Fibroblast of the aortic adventitia (primary cell): ENCODE measurements at places on chromosomes 7 and 10. TPM values are rescaled to one million over a fixed set of nuclear protein-coding genes. Genes with fewer than 3 reads are reported as not detected.

DNA sequence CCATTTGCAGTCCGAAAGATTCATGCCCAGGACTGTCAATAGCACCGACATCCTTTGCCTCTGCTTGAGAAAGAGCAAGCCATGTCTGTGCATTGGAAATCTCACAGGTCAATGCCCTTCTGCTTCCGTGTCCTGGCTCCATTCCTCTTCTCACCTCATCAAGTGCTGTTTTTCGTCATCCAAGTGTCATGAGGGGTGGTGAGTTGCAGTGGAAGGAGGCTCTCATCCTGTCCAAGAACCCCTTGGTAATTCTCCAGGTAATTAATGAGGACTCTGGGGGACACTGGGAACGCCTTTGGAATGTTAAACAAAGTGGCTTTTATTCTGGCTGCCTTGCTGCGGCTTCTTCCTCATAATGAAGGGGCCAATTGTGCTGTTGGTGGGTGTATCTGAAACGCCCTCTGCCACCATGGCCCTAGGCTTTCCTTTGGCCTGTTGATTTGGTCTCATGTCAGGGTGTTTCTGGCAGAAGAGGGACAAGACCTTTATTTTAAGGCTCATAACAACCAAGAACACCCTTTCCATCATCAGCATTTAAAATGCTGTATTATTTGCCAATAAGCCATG lies 57.7 kb downstream of the PPP1R3C start:
- DNase-seq: no peak

DNA sequence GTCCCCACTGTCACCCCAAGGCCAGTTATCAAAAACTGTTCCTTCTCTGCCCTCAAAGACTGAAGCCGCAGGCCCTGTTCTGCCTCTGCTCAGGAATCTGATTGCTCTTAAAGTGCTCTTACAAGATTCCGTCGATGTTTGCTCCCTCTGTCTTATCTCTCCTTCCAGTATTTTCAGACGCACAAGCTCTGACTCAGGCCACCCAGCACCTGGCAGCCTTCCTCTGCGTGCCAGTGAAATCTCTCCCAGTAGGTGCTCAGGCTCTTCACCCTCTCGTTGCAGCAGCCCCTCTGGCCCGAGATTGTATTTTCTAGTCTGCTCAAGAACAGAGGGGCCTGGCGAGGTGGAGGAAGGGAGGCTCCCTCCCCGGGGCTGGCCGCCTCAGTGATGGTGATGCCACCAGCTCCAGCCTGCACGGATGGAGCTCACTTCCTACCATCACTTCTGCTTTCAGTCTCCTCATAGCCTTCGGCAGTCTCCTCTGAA lies 276.2 kb downstream of the USP6NL start:
- DNase-seq: peak; percentile 47

DNA sequence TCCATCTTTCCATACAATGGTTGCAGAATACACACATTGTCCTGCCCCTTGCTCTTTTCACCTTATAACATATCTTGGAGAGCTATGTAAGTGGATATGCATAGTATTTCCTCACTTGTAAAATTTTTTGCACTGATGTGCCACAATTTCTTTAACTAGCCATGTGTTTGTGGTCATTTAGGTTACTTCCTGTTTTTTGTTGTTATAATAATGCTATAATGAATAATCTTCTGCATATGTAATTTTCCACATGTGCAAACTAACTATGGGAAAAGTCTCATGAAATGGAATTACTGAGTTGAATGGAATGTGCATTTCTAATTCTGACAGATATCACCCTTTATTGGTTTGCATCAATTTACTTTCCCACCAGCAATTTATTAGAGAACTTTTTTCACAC lies 2.8 kb downstream of the TAS2R41 start:
- no peak for DNase-seq

DNA sequence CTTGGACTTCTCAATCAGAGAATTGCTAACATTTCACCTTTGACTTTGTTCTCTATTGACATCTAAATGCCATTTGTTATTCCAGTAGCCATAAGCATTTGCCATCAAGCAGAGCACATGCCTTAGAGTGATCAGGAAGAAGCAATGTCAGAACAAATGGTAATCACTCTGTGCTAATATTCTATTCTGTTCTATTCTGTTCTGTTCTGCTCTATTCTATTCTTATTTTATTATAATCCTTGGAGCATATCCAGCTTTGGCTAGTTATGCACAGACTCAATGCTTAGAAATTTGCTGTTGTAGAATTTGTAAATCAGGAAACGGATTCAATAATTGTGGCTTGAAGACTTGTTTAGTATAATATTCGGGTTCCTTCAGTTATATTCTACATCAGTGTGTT lies 175.4 kb downstream of the EXOC4 start:
- DNase-seq: no peak

The NKX1-2 gene
- not detected in 2 replicates for total RNA-seq

- no peak for DNase-seq
Observed at GRCh38 chr7:63054191-63054661, 944.4 kb upstream of the ZNF722 start.

GRCh38 chr7:89798599-89798996 lies 355.7 kb upstream of the STEAP1 start:
- no peak for DNase-seq

DNA sequence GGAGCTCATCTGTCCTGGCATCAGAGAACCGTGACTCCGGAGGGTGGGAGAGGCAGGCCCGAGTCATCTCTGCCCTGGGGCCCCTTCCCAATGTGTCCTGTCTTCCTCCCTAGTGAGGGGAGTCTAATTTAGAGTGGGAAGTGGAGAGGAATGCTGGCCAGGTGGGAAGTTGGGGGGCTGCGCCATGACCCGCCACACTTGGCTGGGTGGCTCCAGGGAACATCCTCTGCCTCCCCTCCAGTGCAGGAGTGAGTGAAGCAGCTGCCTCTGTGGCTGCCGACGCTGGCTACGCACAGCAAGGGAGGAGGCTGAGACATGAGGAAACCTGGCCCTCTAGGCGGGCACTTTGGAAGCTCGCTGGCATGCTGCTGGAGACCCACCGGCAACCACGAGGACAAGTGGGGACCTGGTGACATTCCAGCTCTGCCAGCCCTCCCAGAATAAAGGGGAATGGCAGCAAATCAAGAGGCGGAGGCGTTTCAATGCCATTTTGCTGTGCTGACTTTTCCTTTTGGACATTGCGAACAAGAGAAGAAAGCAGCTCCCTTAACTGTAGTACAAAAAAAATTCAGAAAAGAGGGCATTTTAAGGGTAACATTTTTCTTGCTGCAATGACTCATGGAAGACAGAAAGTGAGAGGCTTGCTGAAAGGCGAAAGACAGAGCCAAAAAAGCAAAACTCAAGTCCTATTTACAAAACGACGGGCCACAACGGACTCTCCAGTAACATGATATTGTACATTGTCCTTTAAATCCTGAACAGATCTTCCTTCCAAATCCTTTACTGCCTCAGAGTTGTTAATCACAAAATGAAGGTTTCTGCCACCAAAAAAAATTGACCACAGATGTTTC lies 121.2 kb upstream of the PITRM1 start:
- peak; percentile 77 for DNase-seq

DNA sequence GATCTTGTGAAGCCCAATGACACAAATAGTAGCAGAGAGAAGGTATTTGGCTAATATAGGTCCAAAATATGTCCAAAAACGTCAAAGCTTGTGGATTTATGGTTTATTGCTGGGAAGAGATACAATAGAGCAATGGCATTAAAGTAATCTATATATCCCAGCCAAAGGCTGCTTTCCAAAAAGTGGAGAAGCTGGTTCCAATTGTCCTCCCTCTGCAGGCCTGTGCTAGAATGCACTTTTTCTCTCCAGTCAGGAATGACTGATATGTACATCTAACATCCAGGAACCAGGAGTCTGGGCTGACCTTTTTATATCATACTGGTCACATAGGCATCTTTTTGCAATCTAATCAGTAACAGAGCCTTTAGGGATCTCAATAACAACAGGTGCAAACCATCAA lies 167.1 kb upstream of the FAM3C start:
- no peak for DNase-seq

The NAPEPLD gene
- 33.9 and 39.3 TPM in 2 replicates for total RNA-seq

The ITPRID1 gene
- not detected in 2 replicates for total RNA-seq

The IFIT3 gene
- 23.1 and 88.3 TPM in 2 replicates for total RNA-seq

The CYP3A4 gene
- total RNA-seq: not detected in 2 replicates

- no peak for DNase-seq
Observed at GRCh38 chr7:63927261-63927660, 71.4 kb upstream of the ZNF722 start.

The KLLN gene
- total RNA-seq: 0.99 and 2.0 TPM in 2 replicates

The LIPK gene
- total RNA-seq: not detected in 2 replicates

DNA sequence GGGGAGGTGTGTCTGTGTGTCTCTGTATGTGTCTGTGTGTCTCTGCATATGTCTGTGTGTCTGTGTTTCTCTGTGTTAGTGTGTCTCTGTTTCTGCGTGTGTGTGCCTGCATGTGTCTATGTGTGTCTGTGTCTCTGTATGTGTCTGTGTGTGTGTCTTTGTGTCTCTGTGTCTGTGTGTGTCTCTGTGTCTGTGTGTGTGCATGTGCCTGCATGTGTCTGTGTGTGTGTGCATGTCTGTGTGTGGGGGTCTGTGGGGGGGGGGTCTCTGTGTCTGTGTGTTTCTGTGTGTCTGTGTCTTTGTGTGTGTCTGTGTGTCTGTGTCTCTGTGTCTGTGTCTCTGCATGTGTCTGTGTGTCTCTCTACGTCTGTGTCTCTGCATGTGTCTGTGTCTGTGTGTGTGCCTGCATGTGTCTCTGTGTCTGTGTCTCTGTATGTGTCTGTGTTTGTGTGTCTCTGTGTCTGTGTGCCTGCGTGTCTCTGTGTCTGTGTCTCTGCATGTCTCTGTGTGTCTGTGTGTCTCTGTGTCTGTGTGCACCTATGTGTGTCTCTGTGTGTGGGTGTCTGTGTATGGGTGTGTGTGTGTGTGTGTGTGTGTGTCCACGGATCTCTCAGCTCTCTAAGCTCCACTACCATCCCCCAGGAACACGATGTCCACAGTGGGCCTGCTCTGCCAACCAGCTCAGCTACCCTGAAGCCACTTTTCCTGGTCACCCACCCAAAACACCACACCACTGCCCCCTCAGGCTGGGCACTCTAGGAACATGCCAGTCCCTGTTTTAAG lies 41.7 kb downstream of the RASGEF1A start:
- DNase-seq: no peak

DNA sequence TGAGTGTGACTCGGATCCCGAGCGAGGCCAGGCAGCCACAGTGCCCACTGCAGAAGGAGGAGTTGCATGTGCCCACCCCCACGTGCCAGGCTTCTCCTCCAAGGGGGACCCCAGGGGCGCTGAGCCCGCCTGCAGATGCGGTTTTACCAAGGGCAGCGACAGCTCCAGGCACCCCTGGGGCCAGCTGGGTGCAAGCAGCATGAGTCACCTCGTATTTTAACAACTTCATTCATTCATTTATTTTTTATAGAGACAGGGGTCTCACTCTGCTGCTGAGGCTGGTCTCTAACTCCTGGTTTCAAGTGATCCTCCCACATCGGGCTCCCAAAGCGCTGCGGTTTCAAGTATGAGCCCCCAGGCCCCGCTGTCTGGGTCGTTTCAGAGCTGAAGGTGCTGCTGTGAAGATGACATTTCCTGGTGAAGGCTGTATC lies 1.3 kb upstream of the FOXL3 start:
- DNase-seq: no peak

The PRLHR gene
- not detected in 2 replicates for total RNA-seq

DNA sequence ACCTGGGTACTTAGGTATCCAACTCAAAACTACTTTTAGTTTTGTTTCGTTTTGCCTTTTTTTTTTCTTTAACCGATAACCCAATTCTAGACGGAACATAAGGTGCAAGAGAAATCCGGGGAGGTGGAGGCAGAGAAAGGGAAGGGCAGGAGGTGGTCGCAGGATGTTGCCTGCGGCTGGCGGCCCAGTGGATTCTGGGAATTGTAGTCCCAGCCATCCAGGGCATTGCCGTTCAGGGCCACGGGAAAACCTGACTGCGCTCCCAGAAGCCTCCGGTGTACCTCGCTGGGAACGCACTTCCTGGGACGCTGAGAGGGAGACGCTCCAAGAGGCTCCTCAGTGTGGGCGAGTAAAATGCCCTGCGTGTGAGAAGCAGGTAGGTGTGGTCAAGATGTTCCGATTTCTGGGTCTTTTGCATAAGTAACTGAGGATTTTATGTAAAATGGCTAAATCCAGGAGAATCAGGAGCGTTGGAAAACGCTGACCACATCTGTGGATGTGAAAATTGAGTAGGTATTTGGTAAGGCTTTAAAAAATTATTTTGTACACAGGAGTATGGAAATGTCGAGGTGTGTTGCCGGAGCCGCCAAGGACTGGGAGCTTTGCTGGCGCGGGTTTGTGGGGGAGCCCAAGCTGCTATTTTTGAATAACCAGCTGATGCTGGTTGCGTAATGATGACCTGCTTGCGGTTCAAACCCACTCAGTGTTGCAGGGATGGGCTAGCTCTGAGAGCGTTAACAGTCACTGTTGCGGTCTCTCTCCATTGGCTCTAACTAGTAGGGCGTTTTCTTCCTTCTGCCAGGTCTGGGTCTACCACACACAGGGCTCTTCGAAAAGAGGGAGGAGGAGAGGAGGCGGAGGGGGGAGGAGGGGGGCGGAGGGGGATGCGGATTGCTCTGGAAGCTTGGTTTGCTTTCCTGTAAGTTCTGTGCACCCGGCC lies at the start of gene CLDN12:
TSS of gene CLDN12 (plus strand) at position 288 of the 940 bp plus-strand sequence. CDS start 9,216 bp downstream, outside the sequence.
- DNase-seq: peak; percentile 99

The NANOS1 gene
- total RNA-seq: 2.1 and 2.7 TPM in 2 replicates

- DNase-seq: no peak
Observed at GRCh38 chr7:102326157-102326889, 29.9 kb downstream of the SPDYE6 start.

DNA sequence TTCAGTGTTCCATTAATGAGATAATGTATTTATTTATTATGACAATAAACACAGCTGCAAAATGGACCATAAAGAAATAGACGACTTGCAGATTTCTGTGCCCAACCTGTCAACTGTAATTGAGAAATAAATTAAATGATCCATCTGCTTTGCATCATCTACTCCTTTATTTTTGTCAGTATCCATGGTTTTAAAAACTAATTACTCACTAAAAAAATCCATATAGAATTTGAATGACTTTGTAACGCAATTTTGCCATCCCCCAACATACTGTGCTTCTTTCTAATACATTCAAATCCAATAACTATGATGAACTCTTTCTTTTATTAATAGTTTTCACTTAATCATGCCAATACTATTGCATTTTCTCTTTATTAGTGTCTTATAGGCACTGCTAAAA lies 388.5 kb upstream of the SORCS1 start:
- no peak for DNase-seq

The MRC1 gene
- 0.08 and 0.09 TPM in 2 replicates for total RNA-seq

DNA sequence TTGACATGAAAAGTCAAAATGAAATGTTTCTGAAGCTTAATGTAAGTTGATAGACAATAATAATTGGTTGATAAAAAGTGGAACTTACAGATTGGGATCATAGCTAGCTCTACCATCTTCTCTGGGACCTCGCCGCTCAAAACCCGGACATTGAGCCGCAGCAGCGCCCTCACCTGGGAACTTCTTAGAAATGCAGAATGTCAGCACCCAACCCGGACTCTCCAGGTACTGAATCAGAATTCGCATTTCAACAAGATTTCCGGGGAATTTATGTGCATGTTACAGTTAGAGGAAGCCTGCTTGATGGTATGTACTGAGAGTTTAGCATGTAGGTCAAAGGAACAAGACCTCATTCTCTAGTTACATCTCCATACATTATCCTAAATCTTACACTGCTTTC lies 36.7 kb upstream of the ABLIM1 start:
- DNase-seq: no peak

- DNase-seq: no peak
Observed at GRCh38 chr7:155210356-155210755, 87.3 kb upstream of the INSIG1 start.

GRCh38 chr7:115368998-115369397 lies 447.1 kb downstream of the MDFIC start:
- no peak for DNase-seq
